ENCODE measurements at places on chromosomes 2 and 18.

GRCh38 chr2:102241616-102242305, 54.9 kb downstream of the IL1RL2 start:
- DNase-seq = no peak

DNA sequence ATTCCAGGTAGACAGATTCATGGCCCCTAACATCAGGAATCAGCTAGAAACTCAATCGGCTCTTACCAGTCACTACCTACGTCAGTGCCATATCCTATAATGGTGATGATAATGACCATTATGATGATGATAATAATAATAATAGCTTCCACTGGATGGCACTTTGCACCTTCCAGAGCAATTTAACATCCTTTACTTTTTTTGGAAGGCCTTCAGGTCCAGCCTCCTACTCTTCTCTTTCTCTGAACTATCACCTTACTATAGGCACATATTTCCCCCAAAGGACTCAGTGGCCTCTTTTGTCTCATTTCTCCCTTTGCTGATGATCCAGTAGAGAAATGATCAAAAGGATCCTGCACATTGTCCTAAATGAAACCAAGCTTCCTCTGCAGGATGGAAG, 56.0 kb downstream of the BCL11A start:
- DNase-seq = no peak

GRCh38 chr2:197477797-197478196, 21.8 kb downstream of the HSPD1 start:
- no peak for DNase-seq

DNA sequence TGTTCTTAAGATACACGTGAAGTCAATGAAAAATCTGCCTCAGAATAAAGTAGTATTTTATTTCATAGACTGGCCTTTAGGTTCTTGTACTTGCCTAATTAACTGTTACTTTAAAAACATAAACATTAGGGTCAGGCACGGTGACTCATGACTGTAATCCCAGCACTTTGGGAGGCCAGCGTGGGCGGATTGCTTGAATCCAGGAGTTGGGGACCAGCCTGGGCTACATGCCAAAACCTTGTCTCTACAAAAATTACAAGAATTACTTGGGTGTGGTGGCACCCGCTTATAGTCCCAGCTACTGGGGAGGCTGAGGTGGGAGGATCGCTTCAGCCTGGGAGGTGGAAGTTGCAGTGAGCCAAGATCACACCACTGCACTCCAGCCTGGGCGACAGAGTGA, 16.0 kb upstream of the SNORC start:
- no peak for DNase-seq

- DNase-seq = no peak
Measured at GRCh38 chr2:3578987-3579386, 3.9 kb downstream of the RPS7 start.

- peak; percentile 28 for DNase-seq
Measured at GRCh38 chr18:48949050-48949605, 1.6 kb downstream of the SMAD7 start.
